Astrocyte of the spinal cord (primary cell): ENCODE measurements at places on chromosomes 1 and 21.

DNA sequence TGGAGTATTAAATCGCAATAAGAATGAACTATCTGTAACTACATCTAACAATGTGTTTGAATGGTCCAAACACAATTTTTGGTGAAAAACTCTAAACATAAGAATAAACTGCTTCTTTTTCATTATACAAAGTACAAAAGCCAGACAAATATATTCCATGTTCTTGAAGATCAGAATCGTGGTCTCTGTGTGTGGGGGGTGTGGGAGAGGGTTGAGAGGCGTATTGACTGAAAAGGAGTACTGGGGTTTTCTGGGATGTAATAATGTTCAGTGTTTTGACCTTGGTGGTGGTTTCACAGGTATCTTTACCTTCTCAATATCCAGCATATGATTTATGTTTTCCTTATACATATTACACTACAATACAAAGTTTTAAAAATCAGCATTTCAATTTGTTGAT lies 764 bp upstream of the CFH start:
- no peak for DNase-seq

DNA sequence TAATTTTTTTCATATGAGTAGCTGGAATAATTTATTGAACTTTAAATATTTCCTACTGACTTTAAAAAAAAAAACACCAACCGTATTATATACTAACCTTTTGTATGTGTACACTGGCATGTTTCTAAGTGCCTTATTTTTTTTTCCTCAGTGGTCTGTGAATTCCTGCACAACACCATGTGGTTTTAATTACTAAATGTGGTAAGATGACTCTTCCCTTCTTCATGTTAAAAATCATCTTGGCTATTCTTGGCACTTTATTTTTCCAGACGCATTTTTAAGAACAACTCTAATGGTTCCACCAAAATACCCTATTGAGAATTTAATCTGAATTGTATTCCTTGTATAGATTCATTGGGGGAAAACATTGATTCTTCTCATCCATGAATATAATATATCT lies 28.4 kb downstream of the PPP2R5A start:
- peak; percentile 76 for DNase-seq

- no peak for DNase-seq
Measured at GRCh38 chr1:47767741-47768100, 229.5 kb downstream of the TRABD2B start.

DNA sequence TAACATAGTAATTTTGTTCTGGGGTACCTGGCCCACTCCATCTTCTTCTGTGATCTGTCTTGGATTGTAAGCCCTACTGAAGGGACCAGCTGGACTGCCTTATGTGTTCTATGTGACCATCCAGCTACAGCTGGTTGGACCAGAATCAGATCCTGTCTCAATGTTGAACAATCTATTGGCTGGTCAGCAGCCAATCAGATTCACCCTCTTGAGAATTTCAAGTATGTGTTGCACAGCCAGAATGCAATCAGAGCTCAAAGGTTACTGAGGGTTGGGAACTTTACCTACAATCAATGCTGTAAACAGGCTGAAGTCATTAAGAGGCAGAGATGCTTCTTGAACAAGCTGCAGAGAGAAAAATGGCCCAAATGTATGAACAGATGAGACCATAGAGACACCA lies 61.9 kb downstream of the KCNC4 start:
- no peak for DNase-seq

- peak; percentile 78 for DNase-seq
Measured at GRCh38 chr1:70504821-70505193, 93.7 kb downstream of the CTH start.

DNA sequence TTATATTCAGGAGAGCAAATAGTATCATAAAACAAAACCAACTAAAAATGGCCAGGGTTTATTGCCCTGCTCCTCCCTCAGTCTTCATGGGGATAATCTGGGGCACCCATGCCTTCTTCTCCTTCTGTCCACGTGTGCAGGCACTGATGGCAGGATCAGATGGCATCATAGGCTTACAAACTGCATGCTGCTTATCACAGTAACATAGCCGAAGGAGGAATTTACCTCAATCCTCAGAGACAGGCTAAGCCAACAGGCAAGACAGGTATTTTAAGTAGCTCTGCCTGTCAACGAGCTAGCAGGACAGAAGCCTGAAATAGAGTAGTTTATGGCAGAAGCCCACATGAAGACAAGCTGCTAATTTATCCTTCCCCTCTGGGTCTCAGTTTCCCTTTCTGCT lies 9.4 kb downstream of the LAMB3 start:
- no peak for DNase-seq

DNA sequence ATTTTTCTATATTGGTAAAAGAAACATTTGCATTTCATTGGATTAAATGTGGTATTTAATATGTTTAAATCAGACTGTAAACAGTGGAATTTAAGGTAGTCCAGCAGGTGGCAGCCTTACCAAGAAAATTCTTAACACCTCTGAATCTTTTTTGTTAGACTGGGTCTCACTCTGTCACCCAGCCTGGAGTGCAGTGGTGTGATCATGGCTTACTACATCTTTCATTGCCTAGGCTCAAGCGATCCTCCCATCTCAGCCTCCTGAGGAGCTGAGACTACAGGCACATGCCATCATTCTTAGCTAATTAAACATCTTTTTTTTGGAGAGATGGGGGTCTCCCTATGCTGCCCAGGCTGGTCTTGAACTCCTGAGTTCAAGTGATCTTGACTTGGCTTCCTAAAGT lies 98.8 kb downstream of the RABGAP1L start:
- peak; percentile 49 for DNase-seq

DNA sequence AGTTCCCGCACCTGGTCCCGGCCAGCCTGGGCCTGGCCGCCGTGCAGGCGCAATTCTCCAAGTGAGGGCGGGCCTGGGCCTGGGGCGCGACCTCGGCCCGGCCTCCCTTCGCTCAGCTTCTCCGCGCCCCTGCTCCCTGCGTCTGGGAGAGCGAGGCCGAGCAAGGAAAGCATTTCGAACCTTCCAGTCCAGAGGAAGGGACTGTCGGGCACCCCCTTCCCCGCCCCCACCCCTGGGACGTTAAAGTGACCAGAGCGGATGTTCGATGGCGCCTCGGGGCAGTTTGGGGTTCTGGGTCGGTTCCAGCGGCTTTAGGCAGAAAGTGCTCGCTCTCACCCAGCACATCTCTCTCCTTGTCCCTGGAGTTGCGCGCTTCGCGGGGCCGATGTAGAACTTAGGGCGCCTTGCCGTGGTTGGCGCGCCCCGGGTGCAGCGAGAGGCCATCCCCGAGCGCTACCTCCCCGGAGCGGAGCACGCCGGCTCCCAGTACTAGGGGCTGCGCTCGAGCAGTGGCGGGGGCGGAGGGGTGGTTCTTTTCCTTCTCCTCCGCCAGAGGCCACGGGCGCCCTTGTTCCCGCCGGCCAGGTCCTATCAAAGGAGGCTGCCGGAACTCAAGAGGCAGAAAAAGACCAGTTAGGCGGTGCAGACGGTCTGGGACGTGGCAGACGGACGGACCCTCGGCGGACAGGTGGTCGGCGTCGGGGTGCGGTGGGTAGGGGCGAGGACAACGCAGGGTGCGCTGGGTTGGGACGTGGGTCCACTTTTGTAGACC lies 1.2 kb downstream of the OLIG1 start:
- DNase-seq: peak; percentile 15

DNA sequence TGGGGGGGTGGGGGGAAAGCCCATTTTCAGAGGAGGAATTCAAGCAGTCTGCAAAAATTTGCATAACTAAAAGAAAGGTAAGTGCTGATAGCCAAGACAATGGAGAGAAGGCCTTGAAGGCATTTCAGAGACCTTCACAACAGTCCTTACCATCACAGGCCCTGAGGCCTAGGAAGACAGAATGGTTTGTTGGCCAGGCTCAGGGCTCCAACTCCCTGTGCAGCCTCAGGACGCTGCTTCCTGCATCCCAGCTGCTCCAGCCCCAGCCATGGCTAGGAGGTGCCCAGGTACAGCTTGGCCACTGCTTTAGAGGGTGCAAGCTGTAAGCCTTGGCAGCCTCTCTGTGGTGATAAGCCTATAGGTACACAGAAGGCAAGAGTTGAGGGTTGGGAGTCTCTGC lies 571.6 kb downstream of the MATN1 start:
- DNase-seq: no peak

- DNase-seq: no peak
Measured at GRCh38 chr1:109294481-109294880, 11.5 kb upstream of the PSRC1 start.

- no peak for DNase-seq
Measured at GRCh38 chr1:226976978-226977642, 37.0 kb downstream of the COQ8A start.

DNA sequence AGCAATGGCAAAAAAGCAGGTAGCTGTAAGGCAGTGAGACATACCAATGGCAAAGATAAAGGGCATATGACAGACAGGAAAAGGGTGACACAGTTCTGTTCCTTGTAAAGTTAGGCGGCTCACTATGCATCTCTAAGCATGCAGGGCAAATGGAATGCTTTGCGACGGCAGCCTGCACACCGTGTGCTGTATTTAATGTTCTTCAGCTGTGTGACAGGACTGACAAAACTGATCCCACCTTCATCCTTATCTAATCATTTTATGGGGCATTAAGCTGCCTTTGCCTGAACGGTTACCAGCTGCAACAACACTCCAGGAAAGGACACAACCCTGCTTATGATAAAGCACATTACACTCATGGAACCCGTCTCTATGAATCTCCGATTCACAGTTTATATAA lies 80.5 kb upstream of the VAV3 start:
- DNase-seq: no peak

DNA sequence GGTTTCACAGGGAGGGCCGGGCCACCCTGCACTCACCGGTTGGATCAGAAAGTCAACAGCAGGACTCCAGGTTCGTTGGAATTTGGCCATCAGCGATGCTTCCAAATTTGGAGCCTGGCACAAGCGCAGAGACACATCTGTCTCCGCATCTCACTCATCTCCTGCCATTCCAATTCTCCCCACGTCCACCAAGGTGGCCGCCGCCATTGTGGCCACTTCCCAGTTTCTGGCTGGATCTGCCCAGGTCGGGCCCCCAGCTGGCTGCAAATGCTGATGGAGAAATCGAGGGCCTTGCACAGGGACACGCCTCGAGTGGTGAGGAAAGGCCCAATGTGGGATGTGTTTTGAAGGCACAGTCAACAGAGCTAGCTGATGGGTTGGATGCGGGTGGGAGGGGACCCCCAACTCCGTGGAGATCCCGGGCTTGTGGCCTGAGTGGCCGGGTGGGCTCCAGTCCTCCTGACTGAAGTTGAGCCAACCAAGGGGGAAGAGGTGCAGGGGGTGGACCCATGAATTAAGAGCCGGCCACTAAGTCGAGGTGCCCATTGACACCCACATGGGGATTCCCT lies 102.7 kb downstream of the CRYAA start:
- DNase-seq: no peak

GRCh38 chr1:203598752-203599151 lies 27.9 kb upstream of the ATP2B4 start:
- DNase-seq: no peak

DNA sequence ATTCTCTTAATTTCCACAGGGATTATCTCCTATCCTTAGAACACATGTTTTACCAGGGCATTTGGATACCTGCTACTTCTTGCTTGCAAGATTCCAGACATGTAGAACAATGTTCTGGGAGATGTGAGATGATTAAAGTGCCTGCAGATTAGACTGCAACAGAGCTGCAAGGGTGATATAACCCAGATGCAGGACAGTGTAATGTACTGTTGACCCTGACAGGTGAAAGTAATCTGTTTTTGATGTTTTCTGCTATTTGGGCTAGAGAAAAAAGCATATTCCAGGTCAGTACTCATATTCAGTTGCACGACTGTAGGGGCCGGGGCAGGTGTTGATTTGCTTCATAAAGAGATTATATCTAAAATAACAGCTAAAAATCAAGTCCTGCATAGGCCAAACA lies 27.1 kb upstream of the TMEM54 start:
- no peak for DNase-seq

GRCh38 chr1:17633654-17634053 lies 94.2 kb downstream of the ARHGEF10L start:
- DNase-seq: peak; percentile 77

DNA sequence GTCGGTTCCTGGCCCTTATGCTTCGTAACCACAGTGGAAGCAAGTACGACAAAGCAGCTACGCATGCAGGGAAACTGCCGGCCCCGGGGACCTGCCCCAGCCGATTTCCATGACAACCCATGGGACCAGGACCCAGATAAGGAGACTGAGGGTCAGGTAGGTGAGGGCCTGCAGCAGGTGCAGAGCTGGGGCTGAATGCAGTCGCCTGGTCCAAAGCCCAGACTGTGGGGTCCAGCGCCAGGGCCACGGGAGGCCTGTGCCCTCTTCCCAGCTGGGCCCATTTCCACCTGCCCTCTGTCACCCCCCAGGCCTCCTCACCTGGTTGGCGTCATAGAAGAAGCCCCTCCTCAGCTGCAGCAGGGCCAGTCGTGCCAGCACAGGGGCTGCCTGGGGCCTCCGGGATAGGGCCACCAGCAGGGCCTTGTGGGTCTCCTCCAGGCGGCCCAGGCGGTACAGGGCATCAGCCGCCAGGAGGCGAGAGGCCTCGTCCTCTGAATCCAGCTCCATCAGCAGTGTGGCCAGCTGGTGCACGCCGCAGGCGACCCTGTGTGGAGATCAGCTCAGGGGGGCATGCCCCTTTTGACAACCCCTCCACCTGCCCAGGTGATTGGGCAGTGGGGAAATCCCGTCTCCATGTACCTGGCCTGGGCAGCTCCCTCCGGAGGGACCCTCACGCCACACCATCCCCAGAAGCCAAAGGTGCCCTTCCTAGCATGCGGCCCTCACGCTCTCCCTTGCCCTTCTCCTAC lies 14.2 kb downstream of the TTC34 start:
- no peak for DNase-seq

DNA sequence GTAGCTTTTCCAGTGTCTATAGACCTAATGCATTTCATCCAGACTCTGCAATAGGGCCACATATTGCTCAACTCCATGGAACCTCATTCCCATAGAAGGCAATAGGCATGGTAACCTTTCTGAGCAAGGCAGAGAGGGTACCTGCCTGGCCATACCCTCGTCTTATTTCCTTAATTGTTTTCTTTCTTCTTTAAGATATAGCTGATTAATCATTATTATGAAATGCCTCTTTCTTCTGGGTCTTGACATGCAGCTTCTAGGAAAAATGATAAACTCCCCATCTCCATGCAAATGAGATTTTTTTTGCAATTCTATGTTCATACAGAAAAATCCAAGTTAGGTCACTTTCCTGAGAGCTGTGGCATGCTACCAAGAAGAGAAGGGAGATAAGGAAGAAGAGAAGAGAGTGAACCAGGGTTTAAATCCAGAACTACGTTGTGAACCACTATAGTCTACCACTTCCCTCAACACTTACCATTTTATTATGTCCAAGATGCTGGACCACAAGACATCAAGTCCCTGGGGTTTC lies 33.0 kb upstream of the IL20 start:
- DNase-seq: no peak

DNA sequence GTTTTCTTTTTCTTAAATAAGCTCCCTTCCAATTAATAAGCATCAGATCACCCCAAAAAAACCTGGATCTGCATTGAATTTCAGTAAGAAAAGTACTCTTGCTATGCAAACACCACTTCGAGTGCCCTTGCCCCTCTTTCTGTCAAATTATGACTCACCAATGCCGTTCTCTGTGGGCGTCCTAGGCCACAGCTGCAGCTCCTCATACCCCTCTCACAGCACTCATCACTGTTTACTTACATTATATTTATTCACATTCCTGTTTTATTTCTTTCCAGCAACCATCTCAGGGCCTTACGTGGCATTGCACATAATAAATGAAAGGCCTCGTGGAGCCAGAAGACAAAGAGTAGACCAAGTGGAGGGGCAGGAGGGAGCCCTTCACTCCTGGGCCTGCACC lies 99.1 kb upstream of the CTTNBP2NL start:
- no peak for DNase-seq
